ENCODE measurements at places on chromosomes 6 and 20.
A peak's percentile ranks its signal among the peaks of the same experiment; 100 is the strongest.

DNA sequence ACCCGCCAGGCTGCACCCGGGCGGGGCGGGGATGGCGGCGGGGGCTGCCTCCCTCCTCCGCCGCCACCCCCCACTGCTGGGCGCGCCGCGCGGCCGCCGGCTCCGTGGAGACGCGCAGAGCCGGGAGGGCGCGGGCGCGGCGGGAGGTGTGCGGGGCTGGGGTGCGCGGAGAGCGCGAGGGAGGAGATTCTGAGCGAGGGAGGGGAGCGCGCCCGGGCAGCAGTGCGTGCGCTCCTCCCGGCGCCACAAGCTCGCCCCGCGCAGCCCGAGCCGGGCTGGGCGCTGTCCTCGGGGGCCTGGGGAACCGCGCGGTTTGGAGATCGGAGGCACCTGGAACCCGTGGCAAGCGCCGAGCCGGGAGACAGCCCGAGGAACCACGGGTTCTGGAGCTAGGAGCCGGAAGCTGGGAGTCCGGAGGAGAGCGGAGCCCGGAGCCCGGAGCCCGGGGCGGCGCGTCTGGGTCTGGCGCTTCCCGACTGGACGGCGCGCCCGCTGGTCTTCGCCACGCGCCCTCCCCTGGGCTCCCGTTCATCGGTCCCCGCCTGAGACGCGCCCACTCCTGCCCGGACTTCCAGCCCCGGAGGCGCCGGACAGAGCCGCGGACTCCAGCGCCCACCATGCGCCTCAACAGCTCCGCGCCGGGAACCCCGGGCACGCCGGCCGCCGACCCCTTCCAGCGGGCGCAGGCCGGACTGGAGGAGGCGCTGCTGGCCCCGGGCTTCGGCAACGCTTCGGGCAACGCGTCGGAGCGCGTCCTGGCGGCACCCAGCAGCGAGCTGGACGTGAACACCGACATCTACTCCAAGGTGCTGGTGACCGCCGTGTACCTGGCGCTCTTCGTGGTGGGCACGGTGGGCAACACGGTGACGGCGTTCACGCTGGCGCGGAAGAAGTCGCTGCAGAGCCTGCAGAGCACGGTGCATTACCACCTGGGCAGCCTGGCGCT, at the start of gene NTSR1:
Gene NTSR1, plus strand, starts transcription at position 246 of the 946 bp plus-strand sequence. Its CDS starts 372 bp downstream, at position 618.
- no peak for DNase-seq

DNA sequence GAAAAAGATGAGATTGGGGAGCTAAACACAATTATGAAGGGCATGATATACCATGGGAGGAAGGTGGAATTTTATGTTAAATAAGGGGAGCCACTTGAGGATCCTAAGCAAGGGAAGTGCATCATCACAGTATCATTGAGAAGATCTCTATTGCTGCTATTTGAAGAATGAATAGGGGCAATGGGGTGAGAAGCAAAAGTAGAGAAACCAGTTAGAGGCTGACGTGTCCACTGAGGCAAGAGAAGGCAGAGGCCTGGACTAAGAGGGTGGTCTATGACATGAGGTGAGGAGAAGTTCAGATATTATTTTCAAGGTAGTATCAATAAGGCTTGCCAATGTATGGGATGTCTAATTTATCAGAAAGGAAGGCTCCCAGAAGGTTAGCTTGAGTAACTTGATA, 111.6 kb downstream of the TENT5A start:
- no peak for DNase-seq

GRCh38 chr6:28551891-28552666, 26.4 kb downstream of the GPX5 start:
- no peak for DNase-seq

GRCh38 chr6:170463101-170463721, 89.9 kb downstream of the PSMB1 start:
- DNase-seq: no peak

DNA sequence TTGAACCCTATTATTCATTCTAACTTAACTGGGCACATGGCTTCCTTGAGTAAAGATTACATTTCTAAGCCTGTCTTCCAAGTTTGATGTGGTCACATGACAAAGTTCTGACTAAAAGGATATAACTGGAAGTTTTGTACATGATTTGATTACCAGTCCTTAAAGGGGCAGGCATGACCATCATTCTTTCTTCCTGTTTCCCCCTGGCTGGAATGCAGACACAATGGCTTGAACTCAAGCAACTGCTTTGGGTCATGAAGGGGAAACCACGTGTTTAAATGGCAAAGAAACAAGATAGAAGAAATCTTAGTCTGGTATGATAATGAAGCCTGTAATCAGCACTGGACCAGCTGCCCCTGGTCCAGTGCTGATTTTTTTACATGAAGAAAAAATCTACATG, 15.6 kb upstream of the SHLD1 start:
- no peak for DNase-seq

DNA sequence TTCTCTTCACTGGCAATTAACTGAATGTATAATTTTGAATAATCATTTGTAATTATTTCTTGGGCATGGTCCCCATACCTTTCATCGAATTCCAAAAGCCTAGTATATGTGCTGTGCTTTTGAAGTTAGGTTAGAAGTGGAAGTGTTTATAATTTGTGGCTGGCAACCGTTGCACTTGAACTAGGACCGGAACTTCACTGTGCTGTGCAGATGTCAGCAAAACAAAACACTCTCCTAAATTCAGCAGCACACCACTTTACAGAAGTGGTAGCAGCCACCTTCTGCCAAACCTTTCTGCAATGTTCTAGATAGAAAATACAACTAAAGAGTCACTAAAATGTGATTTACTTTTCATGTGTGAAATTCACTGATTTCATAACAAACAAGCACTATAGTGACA, 111.9 kb downstream of the FAM83B start:
- DNase-seq: no peak

DNA sequence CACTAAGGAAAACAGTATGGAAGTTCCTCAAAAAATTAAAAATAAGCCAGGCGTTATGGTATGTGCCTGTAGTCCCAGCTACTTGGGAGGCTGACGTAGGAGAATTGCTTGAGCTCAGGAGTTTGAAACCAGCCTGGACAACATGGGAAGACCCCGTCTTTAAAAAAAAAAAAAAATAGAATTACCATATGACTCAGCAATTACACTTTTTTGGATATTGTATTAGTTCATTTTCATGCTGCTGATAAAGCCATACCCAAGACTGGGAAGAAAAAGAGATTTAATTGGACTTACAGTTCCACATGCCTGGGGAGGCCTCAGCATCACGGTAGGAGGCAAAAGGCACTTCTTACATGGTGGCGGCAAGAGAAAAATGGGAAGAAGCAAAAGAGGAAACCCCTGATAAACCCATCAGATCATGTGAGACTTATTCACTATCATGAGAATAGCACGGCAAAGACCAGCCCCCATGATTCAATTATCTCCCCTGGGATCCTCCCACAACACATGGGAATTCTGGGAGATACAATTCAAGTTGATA, 10.8 kb upstream of the SMIM29 start:
- DNase-seq: no peak

DNA sequence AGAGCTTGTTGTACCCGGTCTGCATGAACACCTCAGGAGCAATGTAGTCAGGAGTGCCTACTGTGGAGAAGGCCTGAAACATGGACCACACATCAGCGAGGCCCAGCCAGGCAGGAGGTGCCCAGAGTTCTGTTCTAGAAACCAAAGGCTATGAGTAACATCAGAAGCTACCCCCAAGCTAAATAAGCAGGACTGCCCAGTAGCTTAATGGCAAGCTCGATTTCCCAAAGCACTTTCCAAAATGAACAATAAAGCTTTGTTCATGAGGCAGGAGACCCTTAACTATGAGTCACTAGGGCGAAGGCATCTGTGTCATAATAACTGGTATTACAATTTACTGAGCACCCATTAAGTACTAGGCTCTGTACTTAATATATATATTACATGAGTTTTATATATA, 47.4 kb downstream of the STK38 start:
- DNase-seq: peak; percentile 76

GRCh38 chr20:7305976-7306375, 538.5 kb downstream of the BMP2 start:
- no peak for DNase-seq

GRCh38 chr6:43772681-43773049, 2.7 kb downstream of the VEGFA start:
- DNase-seq: no peak

DNA sequence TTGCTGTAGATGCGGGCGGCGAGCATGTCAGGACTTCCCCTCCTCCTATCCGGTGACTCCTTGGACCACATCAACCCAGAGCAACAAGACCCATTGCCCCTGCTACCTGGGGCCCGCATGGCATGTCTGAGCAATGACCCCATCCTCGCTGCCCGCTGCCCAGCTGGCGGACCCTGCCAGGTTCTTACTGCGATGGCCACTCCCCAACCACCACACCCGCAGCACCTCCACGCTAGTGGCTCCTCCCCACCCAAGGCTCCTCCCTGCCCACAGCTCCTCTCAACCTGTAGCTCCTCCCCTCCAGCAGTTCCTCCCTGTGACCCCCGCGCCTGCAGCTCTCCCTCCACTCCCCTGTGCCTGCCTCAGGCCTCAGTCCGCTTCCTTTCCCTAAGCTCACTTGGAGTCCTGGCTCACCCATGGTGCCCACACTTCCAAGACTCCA, 17.6 kb upstream of the SERPINB9 start:
- no peak for DNase-seq

GRCh38 chr20:17888044-17888443, 80.5 kb downstream of the SNX5 start:
- DNase-seq: no peak

DNA sequence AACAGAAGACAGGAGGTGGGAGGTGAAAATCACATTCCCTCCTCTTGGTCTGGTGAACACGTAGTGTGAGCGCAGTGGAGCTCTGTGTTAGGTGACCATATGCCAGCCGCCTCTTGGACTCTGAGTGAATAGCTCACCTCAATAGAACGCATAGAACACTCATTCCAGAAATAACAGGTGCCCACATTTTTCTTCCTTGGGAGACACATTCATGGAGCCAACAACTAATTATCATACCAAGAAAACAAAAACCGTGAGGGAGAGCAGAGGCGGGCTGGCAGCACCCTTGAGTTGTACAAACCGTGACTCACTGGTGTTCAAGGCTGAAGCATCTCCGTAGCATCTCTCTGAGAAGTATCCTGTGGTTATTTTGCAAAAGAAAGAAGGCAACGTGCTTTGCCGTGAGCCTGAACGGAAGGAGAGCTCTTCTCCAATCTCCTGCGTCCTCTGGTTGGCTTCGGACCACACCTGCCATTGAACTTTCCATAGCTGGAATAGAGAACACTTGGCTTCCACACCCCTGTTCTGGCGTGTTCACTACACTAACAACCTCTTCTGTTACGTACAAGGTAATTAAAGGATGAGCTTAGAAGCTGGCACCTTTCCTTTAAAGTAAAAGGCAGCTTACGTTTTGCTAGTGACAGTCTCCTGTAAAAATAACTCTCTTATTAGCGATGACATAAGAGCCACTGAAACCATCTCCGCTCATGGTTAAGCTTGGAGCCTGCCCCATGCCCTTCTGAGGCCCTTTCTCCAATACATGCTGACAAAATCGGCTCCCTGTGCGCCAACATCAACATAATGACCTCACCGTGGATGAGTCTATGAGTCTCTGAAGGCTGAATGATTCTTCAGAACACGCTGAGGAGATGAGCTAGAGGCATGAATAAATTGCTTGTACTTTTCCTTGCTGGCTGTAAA, 30.2 kb upstream of the SGK1 start:
- peak; percentile 16 for DNase-seq

DNA sequence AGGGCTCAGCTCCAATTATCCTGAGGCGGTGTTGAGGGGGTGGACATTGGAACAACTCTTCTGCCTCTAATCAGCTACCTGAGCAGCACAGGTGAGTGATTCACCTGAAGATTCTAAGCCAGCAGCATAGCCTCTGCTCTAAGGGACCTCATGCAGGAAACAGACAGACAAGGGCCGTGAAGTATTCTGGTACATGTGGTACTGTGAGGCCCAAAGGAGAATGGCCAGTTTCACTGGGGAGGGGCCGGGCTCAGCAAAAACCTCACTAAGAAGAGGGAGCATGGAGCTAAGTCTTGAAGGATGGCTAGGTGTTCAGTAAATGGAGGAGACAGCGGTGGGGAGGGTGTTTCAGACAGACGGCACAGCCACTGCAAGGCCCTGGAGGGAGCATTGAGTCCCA, 58.5 kb upstream of the CCDC167 start:
- DNase-seq: no peak

- no peak for DNase-seq
These were observed 71.4 kb upstream of the SCAF8 start for GRCh38 chr6:154661768-154662167.

DNA sequence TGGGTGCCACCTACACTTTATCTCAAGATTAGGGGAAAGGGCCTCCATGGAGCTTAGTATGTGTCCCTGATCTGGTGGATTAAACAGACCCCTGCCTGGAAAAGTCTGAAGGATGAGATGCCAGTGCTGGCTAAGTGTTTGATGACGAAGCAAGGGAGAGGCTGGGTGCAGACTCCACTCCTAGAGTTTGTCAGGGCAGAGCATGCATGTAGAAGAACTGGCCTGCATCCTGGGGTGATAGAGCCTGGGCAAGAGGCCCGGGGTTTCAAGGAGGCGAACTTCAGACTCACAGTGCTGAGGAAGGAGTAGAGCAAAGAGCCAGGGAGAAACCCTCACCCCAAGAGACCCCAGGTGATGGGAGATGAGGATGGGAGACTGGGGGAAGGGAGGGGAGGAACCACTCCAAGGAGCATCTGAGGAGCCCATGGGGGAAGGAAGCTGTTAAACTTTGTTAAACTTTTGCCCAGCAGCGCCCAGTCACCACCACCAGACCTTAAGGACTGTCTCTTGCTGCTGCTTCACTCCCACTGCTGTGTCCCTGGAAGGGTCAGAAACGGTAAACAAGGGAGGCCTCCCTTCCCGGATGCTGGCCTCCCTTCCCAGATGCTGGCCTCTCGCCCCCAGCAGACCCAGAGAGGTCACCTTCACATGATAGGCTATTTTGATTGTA, 61.6 kb downstream of the RPRD1B start:
- DNase-seq: no peak

- DNase-seq: no peak
These were observed 56.7 kb upstream of the APCDD1L start for GRCh38 chr20:58571693-58572427.

DNA sequence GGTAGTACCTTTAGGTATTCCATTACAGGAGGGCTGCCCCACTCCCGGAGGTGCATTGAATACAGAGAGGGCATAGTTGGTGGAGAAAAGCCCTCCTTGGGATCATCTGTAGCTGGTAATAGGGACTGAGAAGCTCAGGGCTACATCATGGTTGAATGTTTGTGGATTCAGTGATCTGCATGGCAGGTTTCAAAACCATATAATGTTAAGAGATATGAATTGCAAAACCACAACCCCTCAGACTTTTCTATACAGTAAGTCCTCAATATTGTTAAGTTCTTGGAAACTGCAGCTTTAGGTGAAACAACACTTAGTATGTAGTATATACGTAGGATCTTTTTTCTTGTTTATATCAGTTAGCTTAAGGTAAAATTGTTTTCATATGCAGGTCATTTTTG, 11.3 kb downstream of the TULP4 start:
- no peak for DNase-seq

- DNase-seq: no peak
These were observed 32.7 kb upstream of the SLC22A1 start for GRCh38 chr6:160088784-160089533.

- no peak for DNase-seq
These were observed 126.9 kb downstream of the LAMA2 start for GRCh38 chr6:129009851-129010250.
